ENCODE measurements at places on chromosomes 5 and 9. TPM values are rescaled to one million over a fixed set of nuclear protein-coding genes. Genes with fewer than 3 reads are reported as not detected.

GRCh38 chr5:42894057-42894456 is 82.4 kb upstream of the SELENOP start:
- no peaks in the 10 kb centered on the region for H3K27me3 ChIP-seq
- peaks cover 3% of the 10 kb centered on the region for H3K4me1 ChIP-seq
- H3K4me3 ChIP-seq: no peak overlapping the region

DNA sequence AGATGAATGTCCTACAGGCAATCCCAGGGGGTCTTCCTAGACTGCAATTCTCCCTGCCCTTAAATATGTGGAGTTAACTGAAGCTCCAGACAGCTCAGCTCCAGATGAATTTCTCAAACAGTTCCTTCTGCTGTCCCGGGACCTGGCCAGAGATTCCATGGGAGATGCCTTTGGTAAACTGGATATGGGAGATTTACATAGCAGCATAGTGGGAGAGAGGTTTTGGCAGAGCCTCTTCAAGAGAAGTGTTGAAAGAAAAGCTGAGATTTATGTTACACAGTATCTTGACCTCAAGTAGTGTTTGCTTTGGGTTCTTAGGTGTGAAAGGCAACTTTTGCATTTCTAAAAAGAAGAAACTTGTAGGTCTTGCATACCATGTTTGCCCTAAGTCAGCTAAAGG is 364.9 kb downstream of the ARRDC3 start:
- no peaks in the 10 kb centered on the region for H3K36me3 ChIP-seq
- H3K4me1 ChIP-seq: peaks cover 5% of the 10 kb centered on the region
- no peak for DNase-seq
- no peaks in the 10 kb centered on the region for H3K27me3 ChIP-seq

DNA sequence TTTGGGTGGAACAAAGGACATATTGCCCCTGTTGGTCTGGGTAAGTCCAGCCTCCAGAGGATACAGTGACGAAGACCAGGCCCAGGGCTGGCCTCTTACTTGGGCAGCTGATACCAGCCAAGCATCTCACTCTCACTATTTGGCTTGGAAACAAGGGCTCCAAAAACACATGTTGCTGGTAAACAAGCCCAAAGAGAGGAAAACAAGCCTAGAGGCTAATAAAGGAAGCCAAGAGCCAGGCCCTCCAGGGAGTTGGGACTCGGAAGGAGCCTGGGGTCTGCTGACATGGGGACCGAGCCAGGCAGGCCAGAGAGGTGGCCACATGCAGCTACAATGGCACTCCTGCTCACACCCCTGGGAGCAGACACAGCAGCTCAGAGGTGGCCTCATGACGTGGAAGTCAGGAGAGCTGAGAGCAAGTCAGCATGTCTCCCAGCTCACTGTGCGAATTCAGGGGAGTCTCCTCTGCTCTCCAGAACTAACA is 5.7 kb downstream of the SPARC start:
- H3K36me3 ChIP-seq: no peaks in the 10 kb centered on the region
- DNase-seq: no peak
- H3K27ac ChIP-seq: peak overlapping the region; percentile 27
- no peaks in the 10 kb centered on the region for H3K4me1 ChIP-seq
- no peaks in the 10 kb centered on the region for H3K27me3 ChIP-seq

DNA sequence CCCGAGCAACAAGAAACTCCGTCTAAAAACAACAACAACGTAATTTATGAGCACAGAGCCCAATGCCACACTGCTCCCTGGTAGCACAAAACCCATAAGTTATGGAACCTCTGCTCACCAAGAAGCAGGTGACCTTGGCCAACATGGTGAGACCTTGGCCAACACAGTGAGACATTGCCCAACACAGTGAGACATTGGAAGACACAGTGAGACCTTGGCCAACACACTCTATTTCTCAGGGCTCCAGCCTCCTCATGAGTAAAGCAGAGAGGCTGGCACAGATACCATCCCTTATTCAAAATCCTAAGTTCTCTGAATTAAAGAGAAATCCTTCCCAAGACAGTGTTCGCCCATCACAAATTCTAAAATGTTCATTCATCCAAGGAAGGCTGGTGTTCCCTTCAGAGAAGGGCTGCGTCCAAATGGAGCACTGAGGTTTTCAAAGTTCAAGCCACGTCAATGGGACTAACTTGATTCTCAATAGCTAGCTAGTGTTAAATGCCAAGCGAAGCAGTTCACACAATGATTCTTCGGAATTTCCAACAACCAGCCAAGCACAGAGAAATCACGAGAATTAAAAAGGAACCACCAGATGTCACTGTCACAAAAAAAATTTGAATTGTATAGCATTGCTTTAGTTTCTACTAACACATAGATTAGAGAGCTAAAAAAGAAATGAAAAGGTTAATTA is 29.5 kb downstream of the TTC39B start:
- H3K27ac ChIP-seq: no peak overlapping the region
- H3K4me3 ChIP-seq: no peak overlapping the region
- peaks cover 1% of the 10 kb centered on the region for H3K4me1 ChIP-seq
- no peaks in the 10 kb centered on the region for H3K36me3 ChIP-seq
- DNase-seq: no peak

DNA sequence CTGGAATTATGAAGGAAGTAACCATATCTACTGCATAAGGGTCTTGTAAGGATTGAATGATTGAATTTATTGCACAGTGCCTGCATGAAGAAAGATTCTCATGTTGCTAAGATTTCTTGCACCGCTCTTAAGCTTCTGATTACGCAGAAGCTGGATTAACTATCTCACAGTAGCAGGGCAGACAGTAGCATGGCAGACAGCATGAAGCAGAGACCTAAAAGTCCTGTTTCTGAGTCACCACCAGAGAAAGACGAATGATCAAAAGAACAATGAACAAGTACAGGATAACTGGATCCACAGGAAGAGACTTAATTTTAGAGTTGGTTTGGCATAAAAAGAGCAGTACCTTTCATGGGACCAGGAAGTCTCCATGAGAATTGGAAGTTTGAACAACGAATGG is 142.4 kb downstream of the MAPKAP1 start:
- no peak overlapping the region for H3K27ac ChIP-seq
- no peaks in the 10 kb centered on the region for H3K36me3 ChIP-seq
- H3K27me3 ChIP-seq: no peaks in the 10 kb centered on the region

DNA sequence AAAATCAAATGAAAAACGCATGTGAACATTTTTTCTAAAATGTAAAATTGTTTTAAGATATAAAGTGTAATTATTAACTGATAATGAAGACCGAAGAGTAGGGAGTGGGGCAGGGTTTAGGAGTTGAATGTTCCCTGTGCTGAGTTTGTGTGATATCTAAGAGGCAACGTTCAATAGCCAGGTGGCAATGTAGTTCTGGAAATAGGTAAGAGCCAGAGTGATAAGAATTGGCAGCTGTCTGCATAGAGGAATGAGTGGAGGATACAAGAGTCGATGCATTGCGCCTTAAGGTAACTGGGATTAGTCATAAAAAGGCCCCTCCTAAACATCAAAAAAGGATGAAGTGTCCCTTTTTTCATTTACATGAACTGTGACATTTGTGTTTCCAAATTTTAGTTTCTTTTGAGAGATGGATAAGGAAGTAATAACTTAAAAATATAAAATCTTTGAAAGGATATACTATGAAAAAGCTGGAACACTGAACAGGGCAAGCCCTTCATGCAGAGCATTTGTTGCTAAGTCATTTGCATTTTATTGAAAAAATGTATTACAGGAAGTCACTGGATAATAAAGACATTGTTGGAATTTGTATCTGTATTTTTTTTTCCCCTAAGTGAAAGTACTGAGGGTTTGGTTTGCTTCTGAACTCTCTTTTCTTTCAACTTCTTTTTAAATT is 659.3 kb downstream of the ACTL7B start:
- no peak overlapping the region for H3K4me3 ChIP-seq
- no peaks in the 10 kb centered on the region for H3K27me3 ChIP-seq
- no peaks in the 10 kb centered on the region for H3K36me3 ChIP-seq
- no peak overlapping the region for H3K27ac ChIP-seq
- no peaks in the 10 kb centered on the region for H3K4me1 ChIP-seq
- DNase-seq: no peak

DNA sequence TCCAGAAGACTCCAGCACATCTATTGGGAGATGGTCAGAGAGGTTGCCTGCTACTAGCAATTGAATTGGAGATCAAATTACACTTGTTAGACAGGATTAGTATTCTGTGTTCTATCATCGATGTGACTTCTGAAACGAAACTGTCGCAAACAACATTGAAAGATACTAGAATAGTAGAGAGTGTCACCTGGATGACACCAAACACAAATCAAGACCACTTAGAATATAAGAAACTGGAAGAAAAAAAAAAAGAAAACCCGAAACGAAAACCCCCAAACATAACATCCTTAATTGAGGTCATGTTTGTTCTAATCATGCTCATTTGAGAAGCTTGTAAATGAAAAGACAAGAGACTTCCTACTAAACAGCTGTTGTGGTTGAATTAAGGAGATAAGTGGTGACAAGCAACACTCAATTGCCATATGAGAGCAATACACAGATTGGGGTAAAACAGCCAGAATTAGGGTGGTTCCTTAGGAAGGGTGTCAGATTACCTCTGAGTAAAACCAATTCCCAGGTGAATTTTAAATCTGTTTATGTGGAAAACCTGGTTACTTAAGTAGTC is 97.6 kb downstream of the BASP1 start:
- H3K27ac ChIP-seq: no peak overlapping the region
- no peak overlapping the region for H3K4me3 ChIP-seq
- H3K36me3 ChIP-seq: no peaks in the 10 kb centered on the region
- no peaks in the 10 kb centered on the region for H3K27me3 ChIP-seq

GRCh38 chr5:171336521-171337209 is 27.6 kb downstream of the TLX3 start:
- no peaks in the 10 kb centered on the region for H3K36me3 ChIP-seq
- H3K27ac ChIP-seq: no peak overlapping the region
- H3K4me1 ChIP-seq: no peaks in the 10 kb centered on the region
- no peak overlapping the region for H3K4me3 ChIP-seq
- no peak for DNase-seq

DNA sequence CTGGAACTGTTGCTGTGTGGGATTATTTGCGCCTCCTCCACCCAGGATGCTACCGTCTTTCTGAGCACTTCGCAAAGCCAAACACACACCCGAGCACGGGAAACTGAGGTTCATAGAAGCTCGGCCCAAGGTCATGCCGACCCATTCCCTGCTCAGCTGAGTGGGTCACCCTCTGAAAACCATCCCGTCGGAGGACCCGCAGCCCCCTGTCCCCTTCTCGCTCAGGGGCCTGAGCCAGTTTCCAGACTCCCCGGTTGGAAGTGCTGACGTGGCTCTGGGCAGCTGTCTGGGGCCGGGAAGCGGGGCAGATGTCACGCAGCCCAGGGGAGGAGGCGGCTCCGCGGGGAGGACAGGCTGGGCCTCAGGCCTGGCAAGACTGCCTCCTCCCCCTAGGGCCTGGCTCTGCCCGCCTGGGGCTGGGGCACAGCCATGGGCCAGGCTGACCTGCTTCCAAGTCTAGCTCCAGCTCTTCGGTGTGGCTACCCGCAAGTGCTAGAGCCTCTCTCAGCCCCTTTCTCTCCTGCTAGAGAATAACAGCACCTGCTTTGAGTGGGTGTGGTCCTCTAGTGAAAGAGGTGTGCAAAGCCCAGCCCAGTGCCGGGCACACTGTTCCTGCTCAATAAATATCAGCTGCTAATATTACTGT is 9.9 kb upstream of the CXXC5 start:
- DNase-seq: peak; percentile 74
- H3K4me1 ChIP-seq: peaks cover 48% of the 10 kb centered on the region
- H3K27me3 ChIP-seq: no peaks in the 10 kb centered on the region
- H3K27ac ChIP-seq: peak overlapping the region; percentile 99

GRCh38 chr5:14721990-14722656 is 57.6 kb downstream of the OTULIN start:
- no peak for DNase-seq
- no peak overlapping the region for H3K4me3 ChIP-seq
- no peak overlapping the region for H3K27ac ChIP-seq

- H3K27me3 ChIP-seq: no peaks in the 10 kb centered on the region
- H3K4me3 ChIP-seq: no peak overlapping the region
- DNase-seq: no peak
These were observed 81.7 kb upstream of the MTAP start for GRCh38 chr9:21720758-21721157.

DNA sequence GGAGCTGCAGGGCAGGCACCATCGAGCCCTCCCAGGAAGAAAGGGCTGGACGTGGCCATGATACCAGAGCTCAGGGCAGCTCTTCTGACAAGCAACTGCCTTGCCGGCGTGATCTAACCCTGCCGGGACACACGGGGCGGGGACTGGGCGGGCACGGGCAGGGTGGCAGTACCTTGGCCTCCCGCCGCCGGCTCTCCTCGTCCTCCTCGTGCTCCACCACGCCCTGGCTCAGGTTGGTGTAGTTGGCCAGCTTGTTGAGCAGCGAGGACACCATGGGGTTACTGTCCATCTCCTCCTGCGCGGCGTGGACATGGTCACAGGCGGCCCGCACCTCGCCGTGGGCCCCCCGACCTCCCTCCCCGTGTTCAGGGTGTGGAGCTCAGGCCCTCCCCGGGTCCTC is 18.5 kb downstream of the SLC12A7 start:
- H3K27me3 ChIP-seq: no peaks in the 10 kb centered on the region
- peak overlapping the region; percentile 15 for H3K27ac ChIP-seq
- DNase-seq: no peak

DNA sequence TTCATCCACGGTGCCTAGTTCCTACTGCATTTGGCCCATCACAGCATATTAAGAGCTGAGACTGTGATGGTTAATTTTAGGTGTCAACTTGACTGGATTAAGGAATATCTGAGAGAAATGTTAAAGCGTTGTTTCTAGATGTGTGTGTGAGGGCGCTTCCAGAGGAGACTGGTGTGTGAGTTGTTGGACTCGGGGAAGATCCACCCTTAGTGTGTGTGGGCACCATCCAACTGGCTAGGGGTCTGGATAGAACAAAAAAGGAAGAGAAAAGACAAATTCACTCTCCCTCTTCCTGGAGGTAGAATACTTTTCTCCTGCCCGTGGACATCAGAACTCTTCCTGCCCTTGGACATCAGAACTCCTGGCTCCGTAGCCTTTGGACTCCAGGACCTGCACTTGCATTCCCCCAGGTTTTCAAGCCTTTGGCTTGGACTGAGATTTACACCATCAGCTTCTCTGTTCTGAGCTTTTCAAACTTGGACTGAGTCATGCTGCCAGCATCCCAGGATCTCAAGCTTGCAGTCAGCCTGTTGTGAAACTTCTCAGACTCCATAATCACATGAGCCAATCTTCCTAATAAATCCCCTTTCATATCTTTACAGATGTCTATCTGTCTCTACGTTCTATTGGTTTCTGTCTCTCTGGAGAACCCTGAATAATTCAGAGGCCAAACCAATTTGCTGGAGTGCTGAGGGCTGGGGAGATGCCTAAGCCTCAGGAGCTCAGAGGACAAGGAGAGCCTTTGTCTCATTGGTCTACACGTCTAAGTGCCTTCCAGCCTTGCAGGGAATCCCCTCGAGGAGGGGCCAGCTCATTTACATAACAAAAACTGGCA is 164.5 kb downstream of the DCP2 start:
- H3K36me3 ChIP-seq: no peaks in the 10 kb centered on the region
- H3K27ac ChIP-seq: no peak overlapping the region
- no peak overlapping the region for H3K4me3 ChIP-seq
- DNase-seq: no peak

Gene SLC6A7
- not detected for total RNA-seq

Gene LCN9
- not detected for total RNA-seq

Gene NEUROG1
- not detected for total RNA-seq

Gene SOX30
- total RNA-seq: under 0.01 TPM

Gene CHSY3
- total RNA-seq: 7.7 TPM

Gene OR5C1
- total RNA-seq: not detected

Gene PTGDS
- total RNA-seq: 5.4 TPM

Gene FCN2
- total RNA-seq: 124 TPM

Gene ITGA1
- total RNA-seq: 47.0 TPM

Gene FGF10
- total RNA-seq: 0.61 TPM
